ENCODE measurements at places on chromosomes 2 and 18.
A peak's percentile ranks its signal among the peaks of the same experiment; 100 is the strongest.

- DNase-seq: no peak
Measured at GRCh38 chr2:33160191-33160590, 213.4 kb downstream of the LTBP1 start.

DNA sequence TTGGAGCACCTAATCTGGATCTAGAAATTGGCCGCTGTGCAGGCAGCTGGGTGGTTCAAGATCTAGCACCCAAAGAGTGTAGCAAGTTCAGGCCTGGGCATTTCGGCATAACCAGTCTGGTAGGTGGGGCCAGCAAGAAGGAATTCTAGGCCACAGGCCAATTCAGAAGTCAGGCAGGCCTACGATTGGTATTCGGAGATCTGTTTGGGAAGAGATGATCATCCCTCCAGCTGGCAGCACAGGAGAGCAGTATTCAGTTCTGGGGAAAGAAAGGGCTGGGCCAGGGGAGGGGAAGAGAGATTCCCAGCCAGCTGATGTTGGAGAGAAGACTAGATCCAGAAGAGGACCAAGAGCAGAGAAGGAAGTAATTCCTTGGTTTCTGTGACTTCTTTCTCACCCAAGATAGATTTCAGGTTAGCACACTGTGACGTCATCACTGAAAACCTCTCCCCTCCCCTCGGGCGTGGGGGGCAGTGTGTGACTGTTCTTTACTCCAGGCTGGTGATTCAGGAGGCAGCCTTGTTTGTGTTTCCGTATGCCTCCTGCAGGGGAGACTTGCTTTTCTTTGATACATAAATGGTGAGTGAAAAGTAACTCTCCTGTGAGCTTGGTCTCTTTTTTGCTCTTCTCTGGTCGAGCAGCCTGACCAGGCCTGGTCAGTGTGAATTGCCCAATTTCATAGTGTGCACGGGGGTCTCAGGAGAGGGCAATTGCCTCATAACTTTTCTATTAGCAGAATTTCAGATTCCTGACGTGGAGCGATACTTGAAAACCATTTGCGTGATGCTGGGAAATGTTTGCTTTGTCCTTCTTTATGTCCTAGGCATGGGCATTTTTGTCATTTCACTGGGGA lies 61.1 kb downstream of the MEIS1 start:
- peak; percentile 82 for DNase-seq

GRCh38 chr2:40173276-40173675 lies 278.6 kb downstream of the SLC8A1 start:
- DNase-seq: no peak

DNA sequence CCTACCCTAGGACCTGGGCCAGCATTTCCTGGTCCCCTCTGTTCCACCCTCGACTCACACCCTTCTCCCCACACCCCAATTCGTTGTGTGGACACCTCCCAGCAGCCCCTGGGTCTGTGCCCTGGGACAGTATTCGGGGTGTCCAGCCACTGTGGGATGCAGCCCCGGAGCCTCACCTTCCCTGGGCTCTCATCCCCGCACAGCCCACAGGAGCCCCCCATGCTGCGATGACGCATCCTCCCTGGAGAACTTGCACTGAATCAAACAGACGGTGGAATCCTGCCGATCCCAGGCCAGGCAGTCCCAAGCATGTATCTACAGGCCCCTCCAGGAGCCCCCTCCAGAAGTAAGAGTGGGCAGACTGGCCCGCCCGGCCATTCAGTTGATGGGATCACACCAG lies 9.7 kb downstream of the ITM2C start:
- DNase-seq: no peak

DNA sequence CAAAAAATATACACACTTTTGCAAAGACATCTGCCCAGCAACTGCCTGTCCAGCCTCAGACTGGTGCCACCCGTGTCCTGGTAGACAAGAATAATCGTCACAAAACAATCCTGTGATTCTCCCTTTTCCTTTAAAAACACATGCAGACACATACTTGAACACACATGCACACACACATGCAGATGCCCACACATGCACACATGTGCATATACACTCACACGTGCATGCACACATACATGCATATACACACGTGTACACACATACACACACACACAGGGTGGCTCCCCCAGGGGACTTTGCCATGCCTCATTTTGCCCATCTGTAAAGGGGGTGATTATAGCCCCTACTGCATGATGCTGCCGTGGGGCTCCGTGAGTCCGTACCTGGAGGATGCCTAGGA lies 24.9 kb upstream of the ALPP start:
- DNase-seq: no peak

DNA sequence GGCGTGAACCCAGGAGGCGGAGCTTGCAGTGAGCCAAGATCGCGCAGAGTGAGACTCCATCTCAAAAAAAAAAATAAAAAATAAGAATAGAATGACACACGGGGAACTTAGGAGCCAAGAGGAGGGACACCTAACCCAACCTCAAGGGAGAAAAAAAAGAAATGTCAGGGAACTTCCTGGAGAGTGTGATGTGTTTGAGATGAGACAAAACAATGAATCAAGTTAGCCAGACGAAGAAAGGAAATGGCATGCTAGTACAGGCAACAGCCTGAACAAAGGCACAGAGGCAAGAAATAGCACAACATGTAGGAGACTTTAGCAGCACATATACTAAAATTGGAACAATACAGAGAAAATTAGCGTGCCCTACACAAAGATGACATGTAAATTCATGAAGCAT lies 36.7 kb upstream of the PAPOLG start:
- DNase-seq: no peak

- no peak for DNase-seq
Measured at GRCh38 chr2:70712916-70713315, 55.1 kb downstream of the ADD2 start.

- DNase-seq: no peak
Measured at GRCh38 chr18:35549564-35549963, 32.0 kb upstream of the GALNT1 start.

GRCh38 chr2:55051026-55051866 lies 995 bp upstream of the RTN4 start:
- DNase-seq: peak; percentile 85

DNA sequence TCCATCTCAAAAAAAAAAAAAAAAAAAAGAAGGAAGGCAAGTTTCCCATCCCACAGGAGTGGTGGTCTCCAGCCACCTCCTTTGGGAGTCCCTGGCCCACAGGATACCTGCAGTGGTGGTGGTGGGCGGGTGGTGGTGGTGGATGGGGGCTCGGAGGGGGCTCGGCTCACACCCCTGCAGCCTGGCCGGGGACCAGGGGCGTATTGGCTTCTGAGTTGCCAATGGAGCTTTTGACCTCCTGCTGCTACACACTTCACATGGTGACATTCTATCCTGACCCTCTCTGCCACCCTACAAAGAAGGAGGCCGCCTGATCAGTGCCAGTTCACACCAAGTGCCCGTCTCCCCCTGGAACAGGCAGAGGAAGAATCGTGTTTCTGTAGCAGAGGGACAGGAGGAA lies 119.6 kb downstream of the NFATC1 start:
- DNase-seq: peak; percentile 25

- DNase-seq: no peak
Measured at GRCh38 chr18:39259736-39260135, 1694.1 kb upstream of the CELF4 start.

DNA sequence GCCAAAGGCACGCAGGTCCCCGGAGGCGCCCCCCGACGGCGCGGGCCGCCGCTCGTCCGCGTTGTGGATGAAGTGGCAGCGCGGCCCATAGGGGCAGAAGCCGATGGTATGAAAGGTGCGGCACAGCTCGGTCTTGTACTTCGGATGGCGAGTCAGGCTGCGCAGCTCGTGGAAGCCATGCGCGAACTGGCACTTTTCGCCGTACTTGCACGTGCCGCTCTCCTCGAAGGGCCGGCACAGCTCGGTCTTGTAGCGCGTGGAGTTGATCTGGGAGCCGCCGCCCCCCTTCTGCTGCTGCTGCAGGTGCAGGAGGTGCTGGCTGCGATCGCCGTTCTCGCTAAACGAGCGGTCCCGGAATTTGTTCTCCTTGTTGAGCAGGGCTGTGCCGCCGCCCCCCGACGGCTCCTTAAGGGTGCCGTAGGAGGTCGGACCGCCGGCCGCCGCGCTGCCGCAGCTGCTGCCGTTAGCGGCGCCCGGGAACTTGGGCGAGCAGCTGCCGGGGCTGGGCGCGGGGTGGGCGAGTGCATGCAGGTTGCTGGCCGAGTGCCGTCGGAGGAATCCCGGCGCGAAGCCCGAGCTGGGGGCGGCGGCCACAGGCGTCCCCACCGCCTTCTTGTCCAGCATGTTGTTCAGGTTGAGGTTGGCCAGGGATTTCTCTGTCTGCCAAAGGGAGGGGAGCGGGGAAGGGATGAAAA lies 1.2 kb downstream of the ZFP36L2 start:
- DNase-seq: peak; percentile 66

- no peak for DNase-seq
Measured at GRCh38 chr2:239444626-239445577, 44.1 kb upstream of the HDAC4 start.

- no peak for DNase-seq
Measured at GRCh38 chr2:58508006-58508405, 266.9 kb upstream of the FANCL start.

DNA sequence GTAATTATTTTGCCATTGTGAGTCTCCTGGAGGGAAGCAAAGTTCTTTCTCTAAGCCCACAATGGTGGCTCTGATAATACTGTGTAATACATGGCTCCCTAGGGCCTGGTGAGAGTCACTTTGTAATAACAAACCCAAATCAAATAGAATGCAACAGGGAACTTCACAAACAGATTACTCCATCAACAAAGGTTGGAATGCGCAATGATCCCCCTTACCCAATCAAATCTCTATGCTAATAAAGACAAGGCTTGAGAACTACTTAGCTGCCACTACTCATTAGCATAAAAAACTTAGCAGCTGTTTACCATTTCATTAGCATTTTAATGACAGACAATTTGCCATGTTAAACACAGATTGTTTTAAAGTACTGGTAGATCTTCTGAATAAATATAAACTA lies 285.6 kb upstream of the SESTD1 start:
- DNase-seq: no peak

- DNase-seq: no peak
Measured at GRCh38 chr2:181038796-181039195, 58.4 kb downstream of the UBE2E3 start.

GRCh38 chr18:23857164-23857552 lies 157.4 kb upstream of the TTC39C start:
- no peak for DNase-seq

Data from RWPE2 (cell line).